ENCODE measurements at places on chromosomes 5 and 9. TPM values are rescaled to one million over a fixed set of nuclear protein-coding genes. Genes with fewer than 3 reads are reported as not detected.

DNA sequence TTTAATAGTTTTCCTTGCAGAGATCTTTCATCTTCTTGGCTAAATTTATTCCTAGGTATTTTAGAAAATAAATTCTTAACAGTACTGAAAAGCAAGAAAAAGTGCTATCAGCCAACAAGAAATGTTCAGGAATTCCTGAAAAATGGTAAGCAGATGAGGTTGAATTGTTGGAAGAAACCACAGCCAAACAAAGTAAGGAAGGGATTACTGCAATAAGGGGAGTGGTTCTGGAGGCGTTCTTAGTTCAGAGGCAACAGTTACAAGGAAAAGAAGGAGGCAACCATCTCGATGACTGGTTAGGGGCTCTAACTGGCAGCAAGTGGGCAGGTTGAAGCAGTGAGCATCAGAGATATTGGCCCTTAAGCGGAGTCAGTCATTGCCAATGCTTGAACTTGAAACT lies 12.8 kb upstream of the OR13J1 start:
- no peaks in the 10 kb centered on the region for H3K4me1 ChIP-seq
- peaks cover 5% of the 10 kb centered on the region for H3K27me3 ChIP-seq
- no peak overlapping the region for H3K4me3 ChIP-seq
- H3K36me3 ChIP-seq: no peaks in the 10 kb centered on the region
- H3K27ac ChIP-seq: no peak overlapping the region

DNA sequence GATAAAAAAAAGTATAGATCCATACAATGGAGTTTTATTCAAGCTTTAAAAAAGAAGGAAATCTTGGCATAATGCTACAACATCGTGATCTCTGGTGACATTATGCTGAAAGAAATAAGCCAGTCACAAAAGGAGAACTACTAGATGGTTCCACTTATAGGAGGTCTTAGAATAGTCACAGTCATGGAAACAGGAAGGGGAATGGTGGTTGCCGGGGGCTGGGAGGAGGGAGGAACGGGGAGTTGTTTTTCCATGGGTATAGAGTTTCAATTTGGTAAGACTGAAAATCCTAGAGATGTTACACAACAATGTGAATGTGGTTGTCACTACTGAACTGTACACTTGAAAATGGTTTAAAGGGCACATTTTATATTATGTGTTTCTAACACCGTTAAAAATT lies 94.5 kb downstream of the CFAP90 start:
- no peaks in the 10 kb centered on the region for H3K27me3 ChIP-seq
- no peak overlapping the region for H3K4me3 ChIP-seq
- H3K4me1 ChIP-seq: no peaks in the 10 kb centered on the region

- DNase-seq: no peak
- no peaks in the 10 kb centered on the region for H3K27me3 ChIP-seq
- H3K27ac ChIP-seq: no peak overlapping the region
- no peak overlapping the region for H3K4me3 ChIP-seq
These were observed 21.3 kb downstream of the MRPL36 start for GRCh38 chr5:1778138-1779020.

- no peaks in the 10 kb centered on the region for H3K27me3 ChIP-seq
- H3K4me1 ChIP-seq: no peaks in the 10 kb centered on the region
These were observed 87.2 kb downstream of the HMCN2 start for GRCh38 chr9:130352586-130353285.

- H3K4me1 ChIP-seq: peaks cover 46% of the 10 kb centered on the region
- H3K36me3 ChIP-seq: no peaks in the 10 kb centered on the region
- DNase-seq: no peak
- no peak overlapping the region for H3K4me3 ChIP-seq
- H3K27ac ChIP-seq: no peak overlapping the region
These were observed 182.6 kb upstream of the GNA14 start for GRCh38 chr9:77830618-77831285.

DNA sequence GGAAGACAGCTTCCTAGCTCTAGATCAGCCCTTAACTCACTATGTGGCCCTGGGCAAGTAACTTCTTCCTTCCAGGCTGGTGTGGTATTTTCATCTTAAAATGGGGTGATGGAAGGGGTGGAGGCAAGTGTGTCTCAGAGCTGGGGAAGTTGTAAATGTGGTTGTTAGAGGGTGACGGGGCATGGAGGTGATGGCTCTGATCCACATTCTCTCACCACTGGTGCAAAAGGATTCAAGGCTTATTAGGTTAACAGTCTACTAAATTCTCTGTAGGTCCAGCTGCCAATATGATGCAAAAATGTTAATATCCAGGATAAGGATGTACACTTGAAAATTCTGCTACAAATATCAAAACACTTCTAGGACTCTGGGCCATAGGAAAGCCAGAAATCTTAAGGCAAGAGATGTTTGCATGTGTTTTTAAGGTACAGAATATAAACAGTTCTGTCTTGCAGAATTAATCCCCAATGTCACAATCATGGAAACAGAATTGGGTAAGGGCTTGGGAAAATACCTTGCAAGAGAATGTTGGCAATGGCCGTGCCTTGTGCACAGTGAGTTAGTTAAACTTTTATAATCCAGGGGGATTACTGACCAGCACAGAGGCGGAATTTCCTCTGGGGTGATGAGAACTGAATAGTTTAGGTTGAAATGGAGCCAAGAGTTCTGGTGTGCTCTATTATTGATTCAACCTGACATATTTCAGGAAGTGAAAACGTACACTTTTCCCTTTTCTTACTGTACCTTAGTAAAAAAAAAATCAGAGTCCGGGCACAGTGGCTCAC lies 19.8 kb downstream of the TNFSF15 start:
- H3K27ac ChIP-seq: no peak overlapping the region
- no peaks in the 10 kb centered on the region for H3K4me1 ChIP-seq
- DNase-seq: no peak
- no peaks in the 10 kb centered on the region for H3K36me3 ChIP-seq
- no peaks in the 10 kb centered on the region for H3K27me3 ChIP-seq
- no peak overlapping the region for H3K4me3 ChIP-seq

DNA sequence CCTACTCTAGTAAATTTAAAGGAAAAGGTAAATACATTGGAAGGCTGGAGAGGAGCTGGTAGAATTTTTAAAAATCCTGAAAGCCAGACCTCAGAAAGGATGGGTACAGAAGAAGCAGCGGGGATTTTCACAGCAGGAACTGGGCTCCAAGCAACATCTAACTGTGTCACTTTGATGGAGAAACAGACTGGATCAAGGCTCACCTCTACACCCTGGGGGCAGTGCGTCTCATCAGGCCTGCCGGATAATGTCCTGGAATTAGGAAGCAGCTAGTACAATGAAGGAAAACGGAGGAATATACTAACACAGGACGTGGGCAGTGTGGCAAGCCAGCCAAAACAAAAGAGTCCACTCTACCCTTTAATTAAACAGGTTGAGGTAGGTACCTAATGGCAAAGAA lies 463.6 kb downstream of the TAF11L14 start:
- H3K27me3 ChIP-seq: no peaks in the 10 kb centered on the region
- H3K4me3 ChIP-seq: no peak overlapping the region
- no peaks in the 10 kb centered on the region for H3K4me1 ChIP-seq

DNA sequence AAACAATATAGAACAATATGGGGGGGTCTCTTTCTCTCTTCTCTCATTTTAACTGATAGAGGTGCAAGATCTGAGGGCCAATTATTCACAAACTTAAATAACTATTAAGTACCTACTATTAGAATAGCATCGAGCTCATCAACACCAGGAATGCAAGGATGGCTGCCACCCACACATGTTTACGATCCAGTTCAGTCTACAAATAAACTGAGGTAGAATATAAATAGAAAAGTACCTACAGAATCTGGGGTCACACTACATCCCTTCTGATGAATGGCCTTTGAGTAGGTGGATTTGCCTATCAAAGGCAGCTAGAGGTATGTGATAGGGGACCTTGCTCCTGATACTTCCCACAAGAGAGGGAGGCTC lies 91.8 kb upstream of the ZNF366 start:
- H3K27ac ChIP-seq: peak overlapping the region; percentile 69
- H3K27me3 ChIP-seq: no peaks in the 10 kb centered on the region
- H3K36me3 ChIP-seq: no peaks in the 10 kb centered on the region
- peaks cover 33% of the 10 kb centered on the region for H3K4me1 ChIP-seq
- no peak overlapping the region for H3K4me3 ChIP-seq

DNA sequence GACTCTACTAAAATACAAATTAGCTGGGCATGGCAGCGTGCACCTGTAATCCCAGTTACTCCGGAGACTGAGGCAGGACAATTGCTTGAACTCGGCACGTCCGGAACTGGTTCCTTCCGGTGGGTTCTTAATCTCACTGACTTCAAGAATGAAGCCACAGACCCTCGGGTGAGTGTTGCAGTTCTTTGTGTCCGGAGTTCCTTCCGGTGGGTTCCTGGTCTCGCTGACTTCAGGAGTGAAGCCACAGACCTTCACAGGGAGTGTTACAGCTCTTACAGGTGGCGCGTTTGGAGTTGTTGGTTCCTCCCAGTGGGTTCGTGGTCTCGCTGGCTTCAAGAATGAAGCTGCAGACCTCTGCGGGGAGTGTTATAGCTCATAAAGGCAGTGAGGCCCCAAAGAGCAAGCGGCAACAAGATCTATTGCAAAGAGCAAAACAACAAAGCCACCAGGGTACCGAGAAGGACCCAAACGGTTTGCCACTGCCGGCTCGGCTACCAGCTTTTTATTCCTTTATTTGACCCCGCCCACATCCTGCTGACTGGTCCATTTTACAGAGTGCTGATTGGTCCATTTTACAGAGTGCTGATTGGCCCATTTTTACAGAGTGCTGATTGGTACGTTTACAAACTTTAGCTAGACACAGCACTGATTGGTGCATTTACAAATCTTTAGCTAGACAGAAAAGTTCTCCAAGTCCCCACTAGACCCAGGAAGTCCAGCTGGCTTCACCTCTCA lies 28.6 kb upstream of the SLC6A19 start:
- H3K36me3 ChIP-seq: no peaks in the 10 kb centered on the region
- H3K4me1 ChIP-seq: peaks cover 6% of the 10 kb centered on the region
- H3K27me3 ChIP-seq: peaks cover 4% of the 10 kb centered on the region
- no peak for DNase-seq
- H3K4me3 ChIP-seq: no peak overlapping the region

DNA sequence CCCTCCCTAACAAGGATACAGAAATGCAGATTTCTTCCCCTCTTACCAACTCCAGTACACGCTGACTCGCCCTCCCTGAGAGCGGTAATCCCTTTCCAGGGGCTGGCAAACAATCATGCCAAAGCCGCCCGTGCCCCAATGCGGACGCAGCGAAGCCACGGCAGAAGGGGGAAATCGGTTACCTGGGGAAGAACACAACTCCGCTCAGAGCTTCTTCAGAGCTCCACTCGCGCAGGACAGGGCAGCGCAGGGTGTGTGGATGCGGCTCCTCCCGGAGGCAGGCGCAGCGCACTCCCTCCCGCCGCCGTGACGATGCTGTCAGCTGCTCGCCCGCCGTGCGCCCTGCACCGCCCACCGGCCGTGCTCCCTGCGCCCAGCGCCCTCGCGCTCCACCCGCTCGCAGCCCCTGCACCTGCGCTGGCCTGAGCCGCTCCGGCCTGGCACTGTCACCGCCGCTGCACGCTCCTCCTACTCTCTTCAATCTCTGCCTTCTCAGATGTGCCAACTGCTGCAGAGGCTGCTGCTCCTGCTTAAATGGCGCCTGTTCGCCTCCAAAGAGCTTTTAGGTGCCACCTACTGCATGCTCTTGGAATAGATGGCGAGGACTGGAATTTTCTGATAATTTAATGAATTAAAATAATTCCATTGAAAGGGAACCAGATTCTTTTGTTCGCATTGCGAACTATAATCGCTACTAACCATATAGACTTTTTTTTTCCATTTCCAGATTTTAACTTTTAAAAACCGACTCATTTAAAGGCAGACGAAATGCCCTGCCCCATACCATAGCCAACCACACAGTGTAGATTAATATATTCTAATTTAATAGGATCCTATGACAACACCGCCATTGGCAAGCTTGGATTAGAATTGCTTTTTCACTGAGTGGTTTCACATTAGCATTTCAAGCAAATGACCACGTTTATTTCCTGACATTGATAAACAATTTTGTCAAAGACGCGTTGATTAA lies at the start of gene DIRAS2:
DIRAS2 (minus strand) TSS at position 255 of the 970 bp plus-strand sequence. CDS start 28,997 bp downstream, outside the sequence.
- peak; percentile 54 for DNase-seq
- H3K36me3 ChIP-seq: no peaks in the 10 kb centered on the region
- H3K4me1 ChIP-seq: peaks cover 10% of the 10 kb centered on the region
- H3K27me3 ChIP-seq: peaks cover 63% of the 10 kb centered on the region

Gene GFRA3
- total RNA-seq: 0.55 TPM

Gene GPR150
- 0.60 TPM for total RNA-seq

Gene HTR1A
- not detected for total RNA-seq

Gene IL4
- total RNA-seq: not detected

Gene ZDHHC11B
- 18.9 TPM for total RNA-seq

Gene EGFLAM
- 0.41 TPM for total RNA-seq

Gene FAM153A
- not detected for total RNA-seq

Gene AQP7
- total RNA-seq: 33.3 TPM

Gene ABLIM3
- total RNA-seq: 6.5 TPM

Data from transverse colon (tissue), 4 donors.